ENCODE measurements at places on chromosomes 11 and 22. TPM values are rescaled to one million over a fixed set of nuclear protein-coding genes. Genes with fewer than 3 reads are reported as not detected.

The CST6 gene
- total RNA-seq, result 0.43 TPM

The MPPED1 gene
- total RNA-seq, result not detected

The OR8G1 gene
- not detected for total RNA-seq

The KCNQ1 gene
- 19.3 TPM for total RNA-seq

DNA sequence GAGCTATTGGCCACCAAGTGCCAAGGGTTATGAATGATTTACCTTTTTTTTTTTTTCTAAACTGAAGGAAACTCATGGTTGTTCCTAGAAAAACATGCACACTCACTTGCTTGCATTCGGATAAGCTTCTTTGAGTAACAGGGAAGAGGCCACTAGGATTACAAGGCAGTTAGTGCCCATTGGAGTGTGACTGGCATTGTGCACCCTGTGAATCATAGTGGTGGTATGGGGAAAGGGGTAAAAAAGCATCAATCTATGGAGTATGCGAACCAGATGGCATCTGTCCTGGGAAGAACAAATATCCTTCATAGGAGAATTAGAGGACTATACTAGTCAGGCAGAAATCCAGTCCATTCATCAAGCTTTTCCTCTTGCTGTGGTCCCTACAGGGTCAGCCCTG, 24.2 kb downstream of the CD44 start:
- no peak for DNase-seq

GRCh38 chr22:40452730-40453487, 82.5 kb downstream of the SGSM3 start:
- DNase-seq, result no peak

- DNase-seq, result no peak
These were observed 36.7 kb upstream of the CD44 start for GRCh38 chr11:35102267-35102666.

DNA sequence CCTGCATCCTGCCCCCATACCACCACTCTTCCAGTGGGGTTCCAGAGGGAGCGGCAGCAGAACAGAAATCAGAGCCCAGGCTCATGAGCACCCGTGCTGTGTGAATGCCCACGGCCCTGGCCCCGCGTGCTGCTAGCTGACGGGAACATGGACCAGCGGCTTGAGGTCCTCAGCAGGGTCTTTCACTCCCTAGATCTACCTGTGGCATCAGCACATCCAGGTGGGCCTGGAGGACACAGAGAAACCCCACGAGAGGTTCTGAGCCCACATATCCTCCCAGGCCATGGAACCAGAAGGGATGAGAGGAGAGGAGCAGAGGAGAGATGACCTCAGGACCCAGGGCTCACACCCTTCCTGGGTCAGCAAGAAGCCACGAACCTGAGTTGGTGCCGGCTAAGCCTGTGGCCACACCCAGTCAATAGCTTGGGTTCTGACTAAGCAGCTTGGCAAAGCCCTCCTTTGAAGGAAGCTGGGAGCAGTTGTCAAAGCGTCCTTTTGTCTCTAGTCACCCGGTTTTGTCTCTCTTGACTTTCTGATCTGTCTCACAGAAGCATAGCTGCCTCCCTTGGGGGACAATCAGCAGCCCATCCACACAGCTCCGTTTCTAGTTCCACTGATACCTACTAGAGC, 89.3 kb upstream of the LMO1 start:
- DNase-seq, result no peak

- no peak for DNase-seq
These were observed 4.4 kb downstream of the HINFP start for GRCh38 chr11:119125821-119126220.

DNA sequence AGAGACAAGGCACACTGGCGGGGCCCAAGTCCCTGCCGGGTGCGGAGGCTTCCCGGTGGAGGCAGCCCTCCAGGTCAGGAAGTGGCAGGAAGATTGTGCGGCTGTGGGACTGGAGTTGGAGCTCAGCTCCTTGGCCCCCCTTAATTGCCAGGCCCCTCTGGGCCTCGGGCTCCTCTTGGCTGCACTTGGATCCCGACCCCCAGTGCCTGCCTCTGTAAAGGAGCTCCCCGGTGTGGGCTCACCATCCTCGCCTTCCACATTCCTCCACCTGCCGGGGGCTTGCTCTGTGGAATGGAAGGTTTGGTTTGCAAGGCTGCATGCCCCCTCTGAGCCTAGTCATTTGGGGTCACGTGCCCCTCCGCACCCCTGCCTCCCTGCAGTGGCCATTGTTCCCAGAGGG, 38.1 kb upstream of the COMT start:
- DNase-seq, result no peak

DNA sequence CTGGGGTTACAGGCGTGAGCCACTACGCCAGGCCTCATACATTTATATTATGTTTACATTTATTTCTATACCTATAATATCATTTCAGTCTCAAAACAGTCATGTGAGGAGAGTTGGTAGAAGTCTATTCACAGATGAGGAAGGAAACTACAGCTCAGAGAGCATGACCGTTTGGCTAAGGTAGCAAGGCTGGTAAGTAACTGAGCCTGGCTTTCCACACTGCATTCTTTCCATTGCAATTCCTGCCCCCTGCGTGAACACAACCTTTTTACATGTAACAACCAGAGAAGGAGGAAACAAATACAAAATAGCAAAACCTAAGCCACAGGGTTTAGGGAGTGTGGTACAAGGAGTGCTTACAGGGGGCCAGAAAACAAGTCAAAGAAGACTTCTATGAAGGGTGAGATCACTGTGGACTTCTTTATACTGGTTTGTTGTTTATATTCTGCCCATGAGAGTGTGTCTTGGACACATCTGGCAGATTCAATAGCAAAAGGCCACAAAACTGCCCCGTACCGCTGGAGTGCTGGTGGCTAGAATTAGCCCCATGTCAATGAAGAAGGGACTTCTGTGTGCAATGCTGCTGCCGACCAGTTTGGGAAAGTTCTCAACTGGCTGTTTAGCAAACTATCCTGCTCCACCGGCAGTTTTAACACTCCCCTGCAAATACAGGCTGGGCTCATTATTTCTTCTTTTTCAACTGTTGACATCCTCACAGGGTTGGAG, 19.0 kb downstream of the MICAL3 start:
- DNase-seq, result no peak

GRCh38 chr11:91296629-91297028, 928.0 kb upstream of the FAT3 start:
- no peak for DNase-seq

DNA sequence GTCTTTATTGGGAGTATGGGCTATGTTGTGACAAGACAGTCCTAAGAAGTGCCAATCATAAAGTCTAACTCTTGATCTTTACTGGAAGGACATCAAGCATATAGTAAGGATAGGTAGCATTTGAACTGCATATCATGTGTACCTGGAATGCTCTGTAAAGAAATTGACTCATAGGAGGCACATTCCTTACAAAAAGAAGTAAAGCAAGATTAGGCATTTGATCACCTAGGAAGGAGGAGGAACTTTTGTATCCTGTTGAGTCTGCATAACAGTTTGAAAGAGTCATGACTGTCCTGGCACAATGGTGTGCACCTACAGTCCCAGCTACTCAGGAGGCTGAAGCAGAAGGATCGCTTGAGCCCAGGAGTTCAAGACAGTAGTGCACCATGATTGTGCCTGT, 42.2 kb upstream of the DNAJB7 start:
- DNase-seq, result no peak

GRCh38 chr22:39989633-39990032, 5.1 kb upstream of the FAM83F start:
- DNase-seq, result no peak

GRCh38 chr22:37816543-37817180, 6.5 kb upstream of the GALR3 start:
- DNase-seq, result no peak

DNA sequence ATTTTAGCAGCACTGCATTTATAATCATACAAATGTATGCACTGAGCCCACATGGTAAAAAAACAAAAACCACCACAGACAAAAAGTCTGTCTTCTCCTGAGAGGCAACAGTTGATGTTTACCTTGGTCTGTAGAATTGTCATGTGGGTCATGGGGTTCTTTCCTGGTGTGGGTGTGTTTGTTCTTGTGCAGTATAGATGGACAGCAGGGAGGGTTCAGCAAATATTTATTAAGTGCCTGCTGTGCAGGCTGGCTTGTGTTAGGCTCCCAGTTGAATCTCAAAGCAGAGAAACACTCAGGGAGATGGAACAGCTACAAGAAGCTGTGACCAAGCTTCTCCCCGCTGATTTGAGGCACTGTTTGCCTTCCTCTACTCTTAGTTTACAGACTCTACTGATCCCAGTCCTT, 82.2 kb downstream of the PISD start:
- no peak for DNase-seq

DNA sequence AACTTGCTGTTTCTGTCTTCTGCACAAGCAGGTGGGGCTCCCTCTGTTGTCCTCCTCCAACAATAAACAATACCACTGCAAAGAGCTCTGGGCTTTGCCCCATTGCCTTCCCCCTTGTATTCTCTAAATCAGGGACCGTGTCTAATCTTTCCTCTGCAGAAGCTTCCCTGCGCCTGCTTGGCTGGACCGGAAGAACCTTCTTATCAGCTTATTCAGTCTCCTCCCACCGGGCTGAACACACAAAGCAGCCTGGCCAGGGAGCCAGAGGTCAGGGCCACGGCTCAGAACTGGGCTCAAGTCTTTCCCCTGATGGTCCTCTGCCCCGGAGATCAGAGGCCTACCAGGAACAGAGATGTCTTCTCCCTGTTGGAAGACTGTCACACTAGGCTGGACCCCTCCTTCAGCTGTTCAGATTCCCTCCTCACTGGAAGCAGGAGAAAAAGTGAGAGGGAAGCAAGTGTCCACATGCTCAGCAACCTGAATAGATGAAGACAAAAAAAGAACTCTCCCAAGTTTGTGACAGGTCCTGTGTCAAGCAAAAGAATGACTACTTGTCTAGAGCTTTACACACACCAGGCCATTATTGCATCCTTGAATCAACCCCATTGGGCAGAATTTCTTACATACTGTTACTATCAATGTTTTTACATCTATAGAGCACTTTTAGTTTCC, 63.7 kb downstream of the RAB30 start:
- DNase-seq, result no peak
